Activated naive CD4-positive, alpha-beta T cell (primary cell): ENCODE measurements at places on chromosomes 16 and 17.

GRCh38 chr17:50649042-50649908 lies 14.6 kb downstream of the ABCC3 start:
- no peak for DNase-seq

GRCh38 chr17:77465358-77466041 lies 324.7 kb downstream of the SEC14L1 start:
- peak; percentile 59 for DNase-seq

GRCh38 chr16:66701516-66701915 lies 5.0 kb upstream of the CMTM4 start:
- DNase-seq: no peak

DNA sequence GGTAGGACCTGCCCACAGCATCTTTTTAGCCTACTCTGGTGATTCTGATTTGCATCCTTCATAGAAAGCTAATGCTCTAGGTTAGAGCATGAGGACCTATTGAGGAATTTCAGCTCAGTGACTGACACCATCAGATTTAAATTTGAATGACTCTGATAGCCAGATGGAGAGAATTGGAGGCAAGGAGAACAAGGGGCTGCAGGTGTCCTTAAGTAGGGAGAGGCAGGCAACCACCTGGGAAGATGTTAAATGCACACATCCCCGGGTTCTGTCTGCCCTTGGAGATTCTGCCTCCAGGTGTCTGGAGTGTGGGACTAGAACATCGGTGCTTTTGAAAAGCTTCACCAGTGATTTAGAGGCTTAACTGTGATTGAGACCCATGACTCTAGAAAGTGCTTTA lies 221.8 kb downstream of the SPECC1 start:
- no peak for DNase-seq

DNA sequence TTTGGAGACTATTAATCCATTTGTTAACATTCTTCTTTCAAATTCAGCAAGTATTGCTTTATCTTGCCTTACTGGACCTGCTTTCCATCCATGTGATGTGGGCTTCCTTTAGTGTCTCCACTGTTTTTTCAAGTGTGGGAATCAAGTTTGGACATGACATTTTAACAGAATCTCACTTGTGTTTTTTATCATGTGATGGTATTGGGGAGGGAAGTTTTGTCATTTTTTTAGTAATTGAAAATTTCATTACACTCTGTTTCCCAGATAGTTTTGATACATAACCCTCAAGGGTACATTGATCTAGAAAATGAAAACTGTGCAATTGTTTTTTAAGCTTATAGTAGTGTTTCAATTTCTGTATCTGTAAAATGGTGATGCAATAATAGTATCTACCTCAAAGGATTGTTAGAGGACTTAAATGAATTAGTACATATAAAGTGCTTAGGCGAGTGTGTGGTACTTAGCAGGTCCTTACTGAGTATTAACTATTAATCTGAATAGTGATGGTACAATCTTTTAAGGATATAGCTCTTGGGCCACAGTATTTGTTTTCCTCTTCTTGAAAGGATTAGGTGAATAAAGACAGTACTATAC lies 27.3 kb downstream of the AATF start:
- no peak for DNase-seq

- DNase-seq: no peak
Observed at GRCh38 chr17:35542990-35543389, 5.5 kb upstream of the SLFN12L start.

GRCh38 chr17:51607512-51607911 lies 347.2 kb downstream of the UTP18 start:
- no peak for DNase-seq

DNA sequence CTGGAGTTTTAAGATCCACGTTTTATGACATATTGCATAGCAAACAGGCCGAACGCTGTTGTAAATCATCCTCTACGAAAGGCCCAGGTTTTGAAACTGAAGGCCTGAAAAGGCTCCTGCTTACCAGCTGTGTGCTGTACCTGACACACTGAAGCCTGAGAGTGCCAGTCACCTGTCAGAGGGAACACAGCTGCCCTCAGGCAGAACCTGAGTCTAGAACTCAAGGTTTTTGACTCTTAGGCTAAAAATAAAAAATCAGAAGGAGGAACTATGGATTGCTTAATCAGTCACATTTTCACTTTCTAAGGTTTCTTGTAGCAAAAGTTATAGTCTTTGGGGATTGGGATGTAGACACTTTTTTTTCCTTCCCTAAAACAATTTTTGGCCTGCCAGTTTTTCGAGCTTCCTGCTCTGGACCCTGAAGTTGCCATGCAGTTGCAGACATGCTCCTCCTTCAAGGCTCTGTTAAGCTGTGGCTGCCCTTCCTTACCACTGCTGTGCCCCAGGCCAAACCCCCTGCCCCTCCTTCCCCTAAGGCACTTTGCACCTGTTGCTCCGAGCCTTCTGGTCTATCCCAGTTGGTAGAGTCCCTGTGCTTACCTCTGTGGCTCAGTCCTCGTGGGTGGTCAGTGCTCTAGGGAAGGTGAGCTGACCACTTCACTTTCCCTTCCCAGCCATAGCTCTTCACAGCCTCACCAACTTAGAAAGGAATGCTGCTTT lies 56.6 kb downstream of the TENT4B start:
- no peak for DNase-seq

DNA sequence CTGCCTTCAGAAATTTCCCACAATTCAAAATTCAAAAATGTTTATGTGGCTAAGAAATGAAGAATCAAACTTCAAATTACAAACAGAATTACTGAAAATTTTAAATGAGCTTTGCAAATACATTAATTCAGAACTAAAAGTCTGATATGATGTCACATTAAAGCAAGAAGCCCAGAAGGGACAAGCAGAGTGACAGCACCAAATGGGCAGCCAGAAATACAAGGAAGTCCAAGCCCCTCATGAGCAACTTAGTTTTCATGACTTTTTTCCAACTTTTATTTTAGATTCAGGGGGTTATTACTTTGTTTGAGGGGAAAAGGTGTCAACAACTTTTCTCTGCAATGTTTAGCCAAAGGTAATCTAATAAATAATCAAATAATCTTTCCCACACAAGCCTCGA lies 21.5 kb downstream of the UBE2G1 start:
- no peak for DNase-seq

- DNase-seq: no peak
Observed at GRCh38 chr16:85387731-85388295, 225.3 kb upstream of the GSE1 start.

- DNase-seq: no peak
Observed at GRCh38 chr17:58165981-58166380, 801 bp upstream of the OR4D2 start.

GRCh38 chr16:74035816-74036215 lies 260.8 kb upstream of the PSMD7 start:
- DNase-seq: no peak
